ENCODE measurements at places on chromosomes 12 and 14.
A peak's percentile ranks its signal among the peaks of the same experiment; 100 is the strongest.

DNA sequence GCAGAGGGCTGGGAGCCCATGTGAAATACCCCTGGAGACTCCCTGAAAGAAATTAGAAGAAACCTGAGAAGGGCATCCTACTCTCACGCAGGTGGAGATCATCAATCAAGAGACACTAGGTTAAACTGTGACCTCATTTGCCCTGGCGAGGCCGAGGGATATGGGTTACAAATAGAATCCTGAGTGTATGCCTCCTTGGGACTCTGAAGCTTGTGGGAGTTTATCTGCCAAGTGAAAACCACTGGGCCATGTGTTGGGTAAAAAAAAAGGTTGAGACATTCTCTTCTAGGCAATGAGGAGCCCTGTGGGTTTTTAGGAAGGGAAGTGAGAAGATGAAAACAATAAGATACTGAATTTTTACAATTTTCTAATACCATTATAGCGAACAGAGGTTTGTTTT is 160.7 kb upstream of the ARID2 start:
- no peak for DNase-seq
- H3K27ac ChIP-seq, result no peak overlapping the region
- H3K36me3 ChIP-seq, result no peaks in the 10 kb centered on the region
- no peaks in the 10 kb centered on the region for H3K4me1 ChIP-seq
- peaks cover 30% of the 10 kb centered on the region for H3K27me3 ChIP-seq
- H3K4me3 ChIP-seq, result no peak overlapping the region

DNA sequence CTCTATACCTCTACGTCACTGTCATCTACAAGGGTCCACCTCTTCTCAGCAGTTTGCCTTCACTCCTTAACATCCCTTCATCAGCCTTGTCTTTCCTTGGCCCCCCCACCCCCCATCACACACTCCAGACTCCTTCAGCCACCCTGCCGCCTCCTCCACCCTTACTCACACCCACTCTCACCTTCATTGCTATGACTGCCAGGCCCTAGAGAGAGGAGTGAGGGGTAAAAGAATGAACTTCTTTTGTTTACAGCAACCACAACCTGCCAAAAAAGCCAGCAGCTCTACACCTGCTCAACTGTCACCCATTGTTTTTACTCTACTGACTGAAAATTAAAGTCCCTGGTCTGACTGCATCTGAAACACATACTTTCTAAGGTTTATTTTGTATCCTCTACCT is 112.8 kb downstream of the DUSP6 start:
- H3K27me3 ChIP-seq, result no peaks in the 10 kb centered on the region
- H3K27ac ChIP-seq, result peak overlapping the region; percentile 30
- peaks cover 52% of the 10 kb centered on the region for H3K36me3 ChIP-seq
- no peak for DNase-seq

DNA sequence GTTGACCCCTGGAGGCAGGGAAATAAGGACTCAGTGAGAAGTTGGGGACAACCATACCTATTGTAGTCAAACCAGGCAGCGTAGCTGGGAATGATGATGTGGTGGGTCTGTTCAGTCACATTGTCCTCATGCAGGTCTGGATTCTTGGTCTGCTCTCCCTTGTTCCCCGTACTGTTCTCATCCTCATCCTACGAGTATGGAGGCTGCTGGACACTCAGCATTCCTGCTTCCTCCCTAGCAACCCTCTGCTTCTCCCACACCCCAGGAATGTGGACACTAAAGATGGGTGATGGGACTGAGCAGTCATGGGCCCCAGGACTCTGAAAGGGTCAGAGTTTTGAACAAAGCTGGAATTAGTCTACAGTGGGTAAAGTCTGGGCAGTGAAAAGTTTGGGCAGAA is 10.9 kb downstream of the SMARCC2 start:
- peaks cover 78% of the 10 kb centered on the region for H3K36me3 ChIP-seq
- H3K27ac ChIP-seq, result no peak overlapping the region
- no peak for DNase-seq

DNA sequence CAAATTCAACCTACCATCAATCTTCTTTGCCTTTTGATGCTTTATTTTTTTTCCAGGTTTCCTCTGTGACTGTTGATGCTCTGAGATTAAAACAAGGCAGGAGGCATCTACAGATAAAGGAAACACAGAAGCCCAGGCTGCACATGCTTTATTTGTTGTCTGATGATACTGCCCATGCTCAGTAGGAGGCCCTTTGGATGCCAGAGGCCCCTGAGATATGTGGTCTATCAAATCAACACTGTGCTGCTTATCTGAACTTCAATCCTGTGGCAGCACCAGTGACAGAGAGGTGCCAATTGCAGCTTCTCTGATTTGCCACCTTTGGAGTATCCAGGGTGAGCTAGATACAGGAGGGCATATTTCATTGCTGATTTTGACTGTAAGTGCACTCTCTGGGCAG is 571.3 kb upstream of the TBX3 start:
- H3K4me3 ChIP-seq, result no peak overlapping the region
- H3K4me1 ChIP-seq, result no peaks in the 10 kb centered on the region
- no peaks in the 10 kb centered on the region for H3K27me3 ChIP-seq
- H3K27ac ChIP-seq, result no peak overlapping the region
- no peaks in the 10 kb centered on the region for H3K36me3 ChIP-seq

DNA sequence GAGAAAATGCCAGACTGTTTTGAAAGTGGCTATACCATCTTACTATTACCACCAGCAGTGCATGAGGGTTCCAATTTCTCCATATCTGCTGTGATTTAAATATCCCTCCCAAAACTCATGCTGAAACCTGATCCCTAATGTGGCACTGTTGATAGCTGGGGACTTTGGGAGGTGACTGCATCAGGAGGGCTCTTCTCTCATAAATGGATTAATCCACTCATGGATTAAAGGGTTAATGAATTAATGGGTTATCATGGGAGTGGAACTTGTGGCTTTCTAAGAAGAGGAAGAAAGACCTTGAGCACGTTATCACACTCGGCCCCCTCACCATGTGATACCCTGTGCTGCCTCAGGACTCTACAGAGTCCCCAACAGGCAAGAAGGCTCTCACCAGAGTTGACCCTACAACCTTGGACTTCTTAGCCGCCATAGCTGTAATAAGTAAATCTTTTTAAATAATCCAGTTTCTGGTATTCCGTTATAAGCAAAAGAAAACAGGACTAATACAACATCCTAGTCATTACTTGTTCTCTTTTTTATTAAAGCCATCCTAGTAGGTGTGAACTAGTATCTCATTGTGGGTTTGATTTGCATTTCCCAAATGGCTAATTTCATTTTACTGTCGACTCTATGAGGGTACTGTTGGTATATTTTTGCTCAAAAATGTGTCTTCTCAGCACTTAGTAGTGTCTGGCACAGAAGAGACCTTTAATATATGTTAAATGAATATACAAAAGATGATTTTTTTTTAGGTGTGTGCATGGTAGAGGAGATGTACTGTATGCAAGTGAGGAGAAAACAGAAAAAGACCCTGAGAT is 14.3 kb downstream of the PPP1R12A start:
- H3K4me3 ChIP-seq, result no peak overlapping the region
- H3K27ac ChIP-seq, result no peak overlapping the region
- no peaks in the 10 kb centered on the region for H3K36me3 ChIP-seq
- H3K27me3 ChIP-seq, result no peaks in the 10 kb centered on the region
- DNase-seq, result no peak
- H3K4me1 ChIP-seq, result peaks cover 26% of the 10 kb centered on the region

DNA sequence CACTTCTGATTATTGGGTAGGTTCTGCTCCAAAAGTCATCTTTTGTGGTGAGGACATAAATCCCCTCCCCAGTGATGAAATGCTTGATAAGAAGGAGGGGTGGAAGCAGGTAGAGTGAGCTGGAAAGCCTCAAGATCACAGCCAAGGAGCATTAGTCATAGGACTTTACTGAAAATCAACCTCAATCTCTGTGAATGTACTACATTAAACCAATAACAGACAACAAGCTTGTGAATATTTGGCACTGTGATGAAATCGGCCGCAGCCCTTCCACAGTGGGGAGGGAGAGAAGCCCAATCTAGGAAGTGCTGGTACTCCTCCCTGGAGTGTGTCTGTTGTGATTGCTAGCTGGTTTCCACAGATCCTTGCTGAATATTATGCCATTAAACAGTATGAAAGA is 41.2 kb upstream of the PTCSC3 start:
- peak overlapping the region; percentile 15 for H3K27ac ChIP-seq
- peaks cover 2% of the 10 kb centered on the region for H3K27me3 ChIP-seq
- no peak for DNase-seq
- no peak overlapping the region for H3K4me3 ChIP-seq
- peaks cover 13% of the 10 kb centered on the region for H3K4me1 ChIP-seq
- no peaks in the 10 kb centered on the region for H3K36me3 ChIP-seq

DNA sequence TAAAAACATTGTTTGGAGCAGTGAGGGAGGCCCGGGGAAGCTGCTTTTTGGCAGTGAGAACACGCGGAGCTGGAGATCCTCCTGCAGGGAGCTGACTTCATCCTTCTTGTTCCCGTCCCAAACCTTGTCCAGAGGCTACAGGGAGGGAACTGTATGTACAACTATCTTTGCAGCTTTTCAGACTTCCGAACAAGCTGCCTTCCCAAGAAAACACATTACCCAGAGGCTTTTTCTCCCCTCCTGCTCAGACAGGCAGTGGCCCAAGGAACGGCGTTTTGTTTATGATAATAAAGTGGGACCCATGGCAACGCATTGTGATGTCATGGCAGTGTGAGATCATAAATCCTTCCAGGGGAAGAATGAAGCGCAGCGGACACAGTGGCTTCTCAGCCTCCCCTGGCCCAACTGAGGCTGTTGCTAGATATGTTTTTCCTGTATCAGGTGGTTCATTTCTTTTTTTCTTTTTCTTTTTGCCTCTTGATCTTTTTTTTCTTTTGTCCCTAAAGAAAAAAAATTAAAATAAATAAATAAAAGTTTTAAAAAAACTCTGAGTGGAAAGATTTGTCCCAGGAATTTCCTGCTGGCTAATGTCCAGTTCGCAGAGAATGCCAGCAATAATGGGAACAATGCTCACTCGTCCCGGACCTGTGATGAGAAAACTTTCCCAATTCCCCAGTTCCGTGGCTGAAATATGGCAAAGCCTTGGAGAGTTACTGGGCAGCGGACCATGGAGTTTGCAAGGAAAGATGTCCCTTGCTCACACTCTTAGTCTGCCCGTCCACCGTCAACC is 103.4 kb upstream of the MAP1LC3B2 start:
- H3K36me3 ChIP-seq, result no peaks in the 10 kb centered on the region
- no peaks in the 10 kb centered on the region for H3K4me1 ChIP-seq
- H3K27ac ChIP-seq, result no peak overlapping the region
- H3K27me3 ChIP-seq, result peaks cover 7% of the 10 kb centered on the region

- no peaks in the 10 kb centered on the region for H3K36me3 ChIP-seq
- peaks cover 28% of the 10 kb centered on the region for H3K27me3 ChIP-seq
- H3K4me1 ChIP-seq, result peaks cover 64% of the 10 kb centered on the region
These were observed 128.6 kb upstream of the HIF1A start for GRCh38 chr14:61566537-61567225.

DNA sequence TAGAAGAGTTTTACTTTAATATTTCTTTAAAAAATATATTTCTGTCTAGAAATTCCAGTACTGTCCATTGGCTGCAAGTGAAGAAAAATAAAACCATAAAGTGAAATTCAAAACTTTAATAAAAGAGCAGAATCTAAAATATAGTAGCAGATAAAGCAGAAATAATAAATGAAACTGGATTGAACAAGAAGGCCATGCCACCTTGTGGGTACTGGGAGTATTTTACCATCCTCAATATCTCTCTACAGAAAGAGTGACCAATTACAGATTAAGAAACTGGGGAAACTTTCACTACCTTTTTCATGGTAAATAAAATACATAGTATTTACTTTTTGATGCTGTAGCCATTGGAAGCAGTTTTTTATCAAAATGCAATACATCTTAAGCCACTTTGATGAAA is 220.5 kb downstream of the BCAT1 start:
- H3K36me3 ChIP-seq, result no peaks in the 10 kb centered on the region
- no peaks in the 10 kb centered on the region for H3K27me3 ChIP-seq
- H3K4me1 ChIP-seq, result peaks cover 19% of the 10 kb centered on the region
- H3K27ac ChIP-seq, result no peak overlapping the region

DNA sequence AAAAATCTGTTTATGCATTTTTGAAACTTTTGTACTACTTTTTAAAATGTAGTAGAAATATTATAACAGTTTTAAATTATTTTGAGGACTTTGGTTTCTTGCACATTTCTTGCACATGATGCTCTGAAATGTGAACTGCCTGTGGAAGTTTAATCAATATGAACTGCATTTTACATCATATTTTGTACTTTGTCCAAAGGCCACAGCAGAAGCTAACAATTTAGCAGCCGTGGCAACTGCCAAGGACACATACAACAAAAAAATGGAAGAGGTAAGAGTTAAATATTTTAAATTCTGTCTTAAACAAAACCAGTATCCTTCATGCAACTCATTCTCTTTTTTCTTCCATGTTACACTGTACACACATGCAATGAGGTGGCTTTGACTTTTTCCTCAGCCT is 45.1 kb downstream of the SAV1 start:
- H3K4me3 ChIP-seq, result no peak overlapping the region
- no peaks in the 10 kb centered on the region for H3K36me3 ChIP-seq
- peaks cover 2% of the 10 kb centered on the region for H3K4me1 ChIP-seq
